Trophoblast cell (in vitro differentiated cells and primary cell): ENCODE measurements at places on chromosomes 1 and 21.

- DNase-seq: no peak
Observed at GRCh38 chr1:224612246-224612645, 3.9 kb upstream of the CNIH3 start.

- no peak for DNase-seq
Observed at GRCh38 chr1:169022648-169023047, 83.8 kb upstream of the ATP1B1 start.

GRCh38 chr1:31102501-31102950 lies 37.0 kb upstream of the PUM1 start:
- no peak for DNase-seq

DNA sequence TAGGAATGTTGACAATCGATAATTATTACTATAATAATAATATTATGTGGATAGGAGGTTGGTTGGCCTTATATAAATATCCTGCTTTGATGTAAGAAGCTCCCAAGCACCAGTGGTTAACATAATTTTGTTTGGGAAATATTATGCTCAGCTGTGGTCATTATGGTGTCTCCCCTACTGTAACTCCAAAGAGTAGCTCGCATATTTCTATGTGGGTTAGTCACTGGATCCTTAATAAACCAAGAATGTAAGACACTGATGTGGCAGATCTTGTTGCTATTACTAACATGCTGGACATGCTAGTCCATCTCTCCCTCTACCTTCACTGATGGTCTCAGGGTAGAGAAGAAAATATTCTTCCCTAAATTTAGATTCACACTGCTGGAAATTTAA lies 79.2 kb upstream of the RALGPS2 start:
- DNase-seq: peak; percentile 68

DNA sequence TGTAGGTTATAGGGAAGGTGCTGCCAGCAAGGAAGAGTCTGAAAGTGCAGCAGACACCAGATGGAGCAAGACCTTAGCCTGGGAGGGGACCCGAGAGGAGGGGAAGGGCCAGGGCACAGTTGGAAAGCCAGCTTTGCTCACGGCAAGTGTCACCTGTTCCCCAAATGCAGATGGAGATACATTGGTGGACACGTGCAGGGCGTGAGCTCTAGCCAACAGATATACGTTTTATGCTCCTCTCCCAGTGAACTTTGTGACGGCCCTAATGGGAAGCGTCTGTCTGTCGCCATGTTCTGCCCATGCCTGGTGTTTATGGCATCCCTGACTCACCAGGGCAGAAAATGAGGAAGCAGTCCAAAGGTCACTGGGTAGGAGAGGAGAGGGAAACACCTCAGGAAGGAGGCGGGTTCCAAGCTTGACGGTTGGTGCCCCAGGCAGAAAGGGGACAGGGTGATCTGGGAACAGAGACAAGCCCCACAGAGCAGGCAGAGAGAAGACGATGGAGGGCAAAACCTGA lies 7.6 kb downstream of the GPA33 start:
- DNase-seq: peak; percentile 91

GRCh38 chr21:25801217-25802014 lies 66.6 kb downstream of the GABPA start:
- peak; percentile 96 for DNase-seq

DNA sequence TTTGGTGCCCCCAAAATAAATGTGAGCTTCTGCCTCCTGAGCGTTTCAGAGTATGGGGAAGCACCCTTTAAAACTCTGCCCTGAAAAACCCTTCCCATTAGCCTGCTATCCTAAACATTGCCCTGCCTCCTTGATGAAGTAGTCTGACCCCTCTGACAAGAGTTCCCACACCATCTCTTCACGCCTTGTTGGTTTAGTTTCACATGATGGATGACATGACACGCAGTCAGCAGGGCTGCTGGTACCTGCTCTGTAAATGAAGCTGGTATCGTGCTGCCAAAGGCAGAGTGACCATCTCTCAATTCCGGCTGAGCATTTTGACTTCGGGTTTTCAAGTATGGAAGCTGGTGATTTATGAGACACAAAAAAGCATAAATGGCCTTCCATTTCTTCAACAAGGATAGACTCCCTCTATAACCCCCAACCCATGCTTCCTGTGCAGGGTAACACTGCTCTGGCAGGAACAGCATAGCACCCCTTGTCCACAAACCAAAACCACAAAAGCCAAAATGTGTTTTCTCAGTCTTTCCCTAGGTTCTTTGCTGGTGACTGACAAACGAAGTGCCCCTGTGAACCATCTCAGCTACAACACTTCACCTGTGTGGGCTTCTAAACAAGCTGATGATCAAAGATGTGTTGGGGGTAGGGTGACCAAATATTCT lies 444.6 kb downstream of the NUF2 start:
- peak; percentile 1 for DNase-seq

- no peak for DNase-seq
Observed at GRCh38 chr1:202323731-202324130, 18.0 kb downstream of the UBE2T start.

DNA sequence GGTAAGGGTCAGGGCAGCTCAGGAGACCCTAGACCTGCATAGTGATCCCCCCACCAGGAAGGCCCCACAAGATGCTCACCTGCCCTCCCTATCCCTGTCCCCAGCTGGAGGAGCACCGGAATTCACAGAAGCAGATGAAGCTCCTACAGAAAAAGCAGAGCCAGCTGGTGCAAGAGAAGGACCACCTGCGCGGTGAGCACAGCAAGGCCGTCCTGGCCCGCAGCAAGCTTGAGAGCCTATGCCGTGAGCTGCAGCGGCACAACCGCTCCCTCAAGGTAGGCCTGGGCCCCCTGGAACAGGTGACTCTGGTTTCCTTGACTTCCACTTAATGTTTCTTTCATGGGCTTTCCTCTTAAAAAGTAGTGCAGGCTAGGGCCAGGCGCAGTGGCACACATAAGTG lies 8.4 kb downstream of the TXLNA start:
- no peak for DNase-seq

- no peak for DNase-seq
Observed at GRCh38 chr1:8412183-8412831, 94.4 kb downstream of the SLC45A1 start.

GRCh38 chr1:109105881-109106280 lies 8.0 kb upstream of the ELAPOR1 start:
- no peak for DNase-seq

GRCh38 chr1:39086865-39087409 lies 60.8 kb downstream of the NDUFS5 start:
- no peak for DNase-seq

DNA sequence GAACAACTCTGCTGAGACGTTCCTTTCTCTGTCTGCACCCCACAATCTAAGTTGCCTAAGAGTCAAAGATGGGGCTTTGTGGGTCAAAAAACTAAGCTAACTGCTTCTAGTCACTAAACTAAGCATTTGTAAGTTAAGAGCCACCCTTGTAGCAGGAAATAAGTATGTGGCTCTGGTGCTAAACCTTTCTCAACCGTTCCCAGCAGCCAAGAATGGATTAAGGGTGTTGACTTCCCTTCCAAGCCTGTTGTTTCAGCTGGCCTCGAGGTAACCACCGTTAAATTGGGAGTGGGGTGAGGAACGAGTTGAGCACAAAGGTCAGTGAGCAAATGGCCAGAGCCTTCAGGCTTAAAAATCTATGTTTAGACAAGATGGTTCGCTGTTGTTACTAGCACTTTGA lies 169.1 kb downstream of the TRIM33 start:
- DNase-seq: no peak

GRCh38 chr1:1232208-1232795 lies at the start of gene B3GALT6:
Gene B3GALT6 (plus strand): TSS chr1:1232237. CDS start chr1:1232279, 42 bp downstream.
- no peak for DNase-seq

- no peak for DNase-seq
Observed at GRCh38 chr21:21199342-21200102, 201.3 kb downstream of the NCAM2 start.

DNA sequence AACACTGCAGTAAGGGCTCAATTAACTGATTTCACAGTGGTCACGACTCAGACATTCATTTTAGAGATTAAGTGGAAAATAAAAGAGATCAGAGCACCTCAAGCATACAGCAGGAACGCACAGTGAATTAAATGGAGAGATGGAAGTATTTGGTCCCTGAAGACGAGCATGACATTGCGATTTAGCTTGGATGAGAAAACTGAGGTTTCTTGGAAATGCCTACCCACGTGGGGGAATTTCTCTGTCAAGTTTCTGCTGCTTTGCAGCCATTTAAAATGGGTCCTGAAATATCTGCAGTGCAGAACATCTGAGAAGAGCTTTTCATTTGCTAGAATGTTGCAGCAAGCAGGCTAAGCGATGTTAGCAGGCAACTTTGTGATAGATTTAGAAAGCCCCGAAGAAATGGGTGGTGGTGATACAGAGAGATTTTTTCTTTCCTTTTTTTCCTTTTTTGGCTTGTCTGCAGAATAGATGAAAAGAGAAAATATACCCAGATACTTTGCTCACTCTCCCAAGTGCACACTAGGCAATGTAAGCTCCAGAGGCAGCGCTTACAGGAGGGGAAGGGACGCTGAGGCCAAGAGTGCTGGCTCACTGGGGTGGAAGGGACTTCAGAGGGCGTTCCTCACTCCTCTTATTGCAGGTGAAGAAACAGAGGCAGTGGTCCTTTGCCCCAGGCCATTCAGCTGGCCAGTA lies 258.0 kb downstream of the KCNJ6 start:
- no peak for DNase-seq

DNA sequence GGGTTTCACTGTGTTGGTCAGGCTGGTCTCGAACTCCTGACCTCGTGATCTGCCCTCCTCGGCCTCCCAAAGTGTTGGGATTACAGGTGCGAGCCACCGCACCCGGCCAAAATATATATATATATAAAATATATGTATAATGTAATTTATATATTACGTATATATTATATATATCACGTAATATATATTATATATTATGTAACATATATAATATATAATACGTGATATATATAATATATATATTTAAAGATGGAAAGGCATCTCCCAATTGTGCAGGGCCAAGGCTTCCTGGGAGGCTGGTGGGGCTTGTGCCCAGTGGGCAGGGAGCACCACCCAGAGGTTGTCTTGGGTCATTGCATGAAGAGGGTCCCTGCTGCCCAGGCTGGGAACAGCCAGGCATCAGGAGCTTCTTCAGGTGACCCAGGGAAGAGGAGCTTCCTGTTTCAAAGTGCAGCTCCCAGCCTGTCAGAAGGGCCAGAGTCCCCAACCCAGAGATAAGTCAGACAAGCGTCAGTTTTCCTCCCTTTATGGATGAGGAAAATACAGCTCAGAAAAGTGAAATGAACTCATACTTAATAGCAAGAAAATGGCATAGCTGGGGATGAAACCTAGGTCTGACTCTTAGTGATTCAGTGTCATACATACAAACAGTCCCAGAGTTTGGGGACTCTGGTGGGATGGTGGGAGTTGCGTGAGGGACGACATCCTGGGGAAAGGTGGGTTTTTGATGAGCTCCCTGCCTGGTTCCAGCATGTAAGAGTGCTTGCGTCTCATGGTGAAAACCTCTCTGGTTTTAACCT lies 12.0 kb downstream of the UBE2Q1 start:
- peak; percentile 69 for DNase-seq

DNA sequence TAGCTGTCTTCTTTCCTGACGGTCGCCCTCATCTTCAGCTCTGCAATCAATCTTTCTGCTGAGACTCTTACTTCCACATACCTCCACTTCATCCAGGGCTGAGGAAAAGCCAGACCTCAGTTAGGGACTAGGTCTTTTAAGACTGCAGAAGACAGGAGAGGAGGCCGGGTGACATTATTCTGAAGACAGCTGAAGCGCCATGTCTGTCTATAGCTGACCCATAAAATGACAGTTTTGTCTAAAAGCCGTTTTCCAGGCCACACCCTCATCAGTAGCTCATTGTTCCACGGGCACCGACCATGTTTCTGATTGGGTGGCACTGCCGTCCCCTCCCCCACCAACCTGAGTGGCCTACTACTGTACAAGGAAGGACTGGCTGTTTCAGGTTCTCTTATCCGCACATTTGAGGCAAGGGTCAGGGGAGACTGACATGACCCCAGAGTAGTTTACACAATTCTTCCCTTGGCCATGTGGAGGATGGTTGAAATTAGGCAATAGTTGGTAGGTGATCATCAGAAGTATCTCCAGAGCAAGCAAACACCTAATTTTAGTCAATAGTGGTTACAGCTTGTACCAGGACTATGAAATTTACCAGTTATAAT lies at the start of gene ADCY10:
Gene ADCY10, minus strand, starts transcription at position 240 of the 602 bp plus-strand sequence. CDS start 8,994 bp downstream, outside the sequence.
- DNase-seq: no peak

DNA sequence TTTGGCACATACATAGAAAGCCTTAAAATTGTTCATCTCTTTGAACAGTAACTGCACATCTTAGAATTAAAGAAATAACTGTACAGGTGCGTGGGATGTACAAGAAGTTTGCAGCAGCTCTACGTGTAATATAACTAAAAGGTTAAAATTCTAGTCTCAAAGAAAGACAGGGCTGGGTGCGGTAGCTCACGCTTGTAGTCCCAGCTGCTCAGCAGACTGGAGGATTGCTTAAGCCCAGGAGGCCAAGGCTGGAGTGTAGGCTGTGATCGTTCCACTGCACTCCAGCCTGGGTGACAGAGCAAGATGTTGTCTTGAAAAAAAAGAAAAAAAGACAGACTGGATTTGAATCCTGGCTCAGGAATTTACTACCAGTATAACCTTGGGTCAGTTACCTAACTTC lies 13.4 kb downstream of the PARP1 start:
- peak; percentile 41 for DNase-seq

- DNase-seq: no peak
Observed at GRCh38 chr21:30083225-30083945, 83.2 kb downstream of the CLDN17 start.

DNA sequence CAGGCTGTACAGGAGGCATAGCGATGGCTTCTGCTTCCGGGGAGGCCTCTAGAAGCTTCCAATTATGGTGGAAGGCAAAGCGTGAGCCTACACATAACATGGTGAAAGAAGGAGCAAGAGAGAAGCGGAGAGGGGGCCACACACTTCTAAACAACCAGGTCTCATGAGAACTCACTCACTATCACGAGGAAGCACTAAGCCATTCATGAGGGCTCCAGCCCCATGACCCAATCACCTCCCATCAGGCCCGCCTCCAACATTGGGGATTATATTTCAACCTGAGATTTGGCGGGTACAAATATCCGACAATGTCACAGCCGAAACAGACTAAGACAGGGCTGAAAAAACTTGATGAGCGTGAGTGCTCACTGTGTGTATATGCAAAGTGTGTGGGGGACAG lies 89.3 kb upstream of the CNIH3 start:
- DNase-seq: no peak

DNA sequence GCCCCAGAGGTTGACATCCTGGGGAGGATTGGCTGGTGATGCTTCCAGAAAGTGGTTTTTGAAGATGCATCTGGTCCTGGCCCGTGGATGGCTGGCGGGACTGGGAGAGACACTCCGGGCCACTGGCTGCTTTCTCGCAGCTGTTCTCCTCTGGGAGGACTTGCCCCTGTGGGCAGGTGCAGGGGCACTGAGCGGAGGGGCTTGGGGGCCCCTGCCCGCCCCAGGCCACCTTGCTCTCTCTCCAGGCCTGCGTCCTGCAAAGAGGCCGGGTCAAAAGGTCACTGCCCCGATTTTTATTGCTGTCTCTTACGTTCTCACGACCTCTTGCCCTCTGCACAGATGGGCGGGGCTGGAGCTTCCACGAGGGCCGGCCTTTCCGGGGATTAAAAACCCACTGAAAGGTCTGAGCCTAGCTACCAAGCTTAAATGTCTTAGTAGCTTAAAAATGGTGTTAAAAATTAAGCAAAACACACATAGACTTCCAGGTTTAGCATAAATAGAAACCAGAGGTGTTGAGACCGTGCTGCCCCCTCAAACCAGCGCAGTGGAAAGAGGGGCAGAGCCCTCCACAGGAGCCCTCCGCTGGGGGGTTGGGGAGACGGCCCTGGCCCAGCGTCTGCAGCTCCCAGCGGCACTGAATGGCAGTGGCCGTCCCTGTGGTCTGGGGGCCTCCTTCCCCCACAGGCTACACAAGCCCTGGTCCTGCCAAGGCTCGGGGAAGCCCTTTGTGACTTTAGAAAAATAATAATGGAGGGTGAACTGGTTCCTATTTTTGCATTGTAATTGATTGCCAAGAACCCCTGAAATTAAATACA lies 43.9 kb downstream of the SKI start:
- no peak for DNase-seq

GRCh38 chr1:10586125-10586524 lies 111.4 kb downstream of the PEX14 start:
- no peak for DNase-seq
